ENCODE measurements at places on chromosomes 1 and 21.

GRCh38 chr1:115258302-115258866 lies 79.7 kb downstream of the NGF start:
- DNase-seq: no peak

DNA sequence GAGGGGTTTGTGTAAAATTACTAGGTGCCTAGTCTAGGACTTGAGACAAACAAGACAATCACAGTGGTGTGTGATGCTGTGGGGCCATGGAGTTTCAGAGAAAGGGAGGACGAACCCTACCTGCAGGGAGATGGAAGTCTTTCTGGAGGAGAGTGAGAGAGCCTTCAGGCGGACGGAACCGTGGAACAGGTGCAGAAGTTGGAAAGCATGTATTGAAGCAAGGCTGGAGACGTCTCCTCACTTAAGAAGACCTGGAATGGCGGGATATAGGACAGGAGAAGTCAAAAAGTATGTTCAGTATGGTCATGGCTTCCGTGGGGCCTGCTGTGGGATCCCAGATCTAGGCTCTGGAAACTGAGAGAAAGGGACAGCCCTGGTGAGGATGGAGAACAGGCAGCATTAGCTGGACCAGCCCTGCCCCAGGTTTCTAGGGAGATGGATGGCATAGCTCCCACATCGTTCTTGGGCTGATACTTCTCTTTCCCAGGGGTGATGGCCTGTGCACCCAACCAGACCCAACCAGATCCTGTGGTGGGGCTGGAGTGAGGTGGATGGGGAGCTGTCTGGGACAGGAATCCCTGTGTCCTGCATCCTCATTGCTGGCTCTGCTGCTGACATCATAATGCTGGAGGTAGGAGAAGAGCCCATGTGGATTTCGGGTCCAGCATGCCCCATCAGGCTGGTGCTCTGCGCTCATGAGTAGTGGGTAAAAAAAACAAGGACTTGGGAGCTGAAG lies 15.0 kb upstream of the LRP8 start:
- no peak for DNase-seq

DNA sequence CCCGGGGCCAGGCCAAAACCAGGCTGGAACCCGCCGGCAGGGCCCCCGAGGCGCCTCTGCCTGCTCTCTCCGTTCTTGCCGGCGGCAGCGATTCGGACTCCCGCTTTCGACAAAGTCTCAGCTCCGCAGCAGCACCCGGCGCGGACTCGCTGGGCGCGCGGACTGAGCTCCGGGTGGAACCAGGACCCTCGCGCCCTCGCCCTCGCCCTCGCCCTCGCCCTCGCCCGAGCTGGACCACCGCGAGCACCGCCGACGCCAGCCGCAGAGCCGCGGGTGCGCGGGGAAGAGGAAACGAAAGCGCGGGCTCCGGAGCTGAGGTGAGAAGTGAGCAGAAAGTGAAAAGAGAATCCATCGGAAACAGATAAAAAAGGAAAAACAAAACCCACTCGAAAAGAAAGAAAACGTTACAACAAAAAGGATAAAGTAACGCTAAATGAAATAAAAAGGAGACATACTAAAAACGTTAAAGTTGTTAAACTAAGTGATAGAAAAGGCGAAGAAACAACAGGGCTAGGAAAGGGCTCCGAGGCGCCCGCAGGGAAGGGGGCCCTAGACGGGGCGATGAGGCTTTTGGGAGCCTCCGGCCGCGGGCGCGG lies 64.9 kb downstream of the MEF2D start:
- no peak for DNase-seq

DNA sequence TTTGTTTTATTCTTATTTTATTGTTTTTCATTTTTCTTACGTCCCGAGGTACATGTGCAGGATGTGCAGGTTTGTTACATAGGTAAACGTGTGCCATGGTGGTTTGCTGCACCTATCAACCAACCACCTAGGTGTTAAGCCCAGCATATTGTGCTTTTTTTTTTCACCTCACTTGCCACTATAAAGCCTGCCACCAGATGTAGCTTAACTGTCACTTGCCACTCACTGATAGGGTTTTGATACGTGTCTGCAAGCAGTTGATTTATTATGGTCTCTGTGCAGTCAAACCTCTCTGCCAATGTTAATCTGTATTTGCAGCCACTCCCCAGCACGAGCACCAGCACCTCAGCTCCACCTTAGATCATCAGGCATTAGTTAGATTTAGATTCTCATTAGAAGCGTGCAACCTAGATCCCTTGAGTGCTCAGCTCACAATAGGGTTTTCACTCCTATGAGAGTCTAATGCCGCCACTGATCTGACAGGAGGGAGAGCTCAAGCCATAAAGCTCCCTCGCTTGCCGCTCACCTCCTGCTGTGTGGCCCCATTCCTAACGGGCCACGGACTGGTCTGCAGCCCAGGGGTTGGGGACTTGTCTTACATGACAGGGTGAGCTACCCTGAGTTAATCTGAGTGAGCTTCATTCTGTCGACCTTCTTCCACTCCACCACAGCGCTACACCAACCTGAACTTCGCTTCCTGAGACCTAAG lies 17.9 kb upstream of the ABCG1 start:
- no peak for DNase-seq

GRCh38 chr1:223081181-223081994 lies 61.7 kb downstream of the TLR5 start:
- peak; percentile 53 for DNase-seq

DNA sequence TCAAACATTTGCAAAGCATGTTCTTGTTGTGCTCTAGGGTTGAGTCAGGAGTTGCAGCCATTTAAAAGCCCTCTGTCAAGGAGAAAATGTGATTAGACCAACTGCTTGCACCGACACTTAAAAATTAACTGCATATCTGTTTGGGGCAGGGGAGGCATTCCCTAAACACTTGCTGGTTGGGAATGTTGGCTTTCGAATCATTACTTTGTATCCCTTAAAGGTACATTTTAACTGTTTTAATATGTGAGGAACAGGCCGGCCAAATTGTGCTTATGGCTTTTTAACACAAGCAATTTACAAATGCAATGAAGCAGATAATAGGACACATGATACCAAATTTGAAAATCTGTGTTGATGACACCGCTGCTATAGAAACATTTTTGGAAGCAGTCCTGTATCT lies 159.1 kb downstream of the LHX8 start:
- DNase-seq: no peak

DNA sequence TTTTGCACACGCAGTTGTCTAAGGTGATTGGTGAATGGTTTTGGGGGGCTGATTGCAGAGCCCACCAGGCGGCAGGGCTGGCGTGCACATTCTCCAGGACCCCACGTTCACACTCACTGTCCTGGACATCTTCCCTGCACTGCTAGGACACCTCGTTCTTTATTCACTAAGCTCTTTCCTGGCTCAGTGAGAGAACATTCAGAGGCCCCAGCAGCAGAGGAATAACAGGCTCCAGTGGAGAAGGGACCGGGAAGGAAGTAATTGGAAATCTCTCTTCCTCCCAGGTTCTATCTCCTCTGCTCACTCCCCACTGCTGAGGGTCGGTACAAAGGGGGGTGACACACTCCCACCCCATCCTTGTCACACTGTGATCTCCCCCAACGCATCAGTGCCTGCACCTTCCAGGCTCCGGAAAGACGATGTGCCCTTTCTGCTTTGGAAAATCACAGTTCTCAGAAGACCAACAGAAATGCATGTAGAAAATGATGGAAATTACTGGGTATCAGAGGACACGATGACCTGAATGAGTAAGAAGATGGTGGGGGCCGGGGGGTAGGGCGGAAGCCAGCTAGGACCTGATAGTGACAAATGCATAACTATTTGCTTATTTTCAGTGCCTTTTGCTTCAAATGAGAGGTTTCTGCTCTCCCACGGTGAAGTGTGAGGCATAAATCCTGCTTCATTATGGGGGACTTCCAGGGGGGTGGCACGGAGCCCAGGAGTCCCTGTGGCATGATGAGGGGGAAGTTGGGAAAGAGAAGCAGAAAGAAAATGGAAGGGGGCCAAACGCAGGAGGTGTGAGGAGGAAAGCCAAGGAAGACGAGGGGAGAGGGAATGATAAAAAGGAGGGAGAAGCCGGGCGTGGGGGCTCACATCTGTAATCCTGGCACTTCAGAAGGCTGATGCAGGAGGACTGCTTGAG lies 25.2 kb upstream of the KIF26B start:
- DNase-seq: no peak

GRCh38 chr1:7233646-7234470 lies 448.6 kb downstream of the CAMTA1 start:
- DNase-seq: no peak

Measured in activated T-helper 1 cell treated with anti-CD3 and anti-CD28 coated beads, Interleukin-2, amount 50 U/mL, for 16 hours (primary cell).